ENCODE measurements at places on chromosomes 5 and 9.

DNA sequence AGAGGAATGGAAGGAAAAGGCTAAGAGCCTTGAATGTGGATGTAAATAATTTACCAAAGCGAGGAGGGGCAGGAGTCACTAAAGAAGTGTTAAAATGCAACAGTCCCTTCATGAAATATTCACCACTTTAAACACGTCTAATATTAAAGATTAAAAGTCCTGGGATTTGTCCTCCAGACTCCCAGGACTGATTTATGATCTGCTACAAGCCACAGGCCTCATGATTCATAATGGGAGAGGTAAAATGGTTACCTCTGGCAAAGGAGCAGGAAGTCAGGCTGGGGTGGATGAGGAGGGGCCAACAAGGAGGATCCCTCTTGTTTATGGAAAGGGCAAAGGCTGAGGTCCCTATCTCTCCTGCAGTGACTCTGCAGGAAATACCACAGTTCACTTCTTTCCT lies 292.4 kb downstream of the TRIM32 start:
- no peak for DNase-seq

- DNase-seq: no peak
Measured at GRCh38 chr5:120531215-120531614, 67.1 kb downstream of the PRR16 start.

DNA sequence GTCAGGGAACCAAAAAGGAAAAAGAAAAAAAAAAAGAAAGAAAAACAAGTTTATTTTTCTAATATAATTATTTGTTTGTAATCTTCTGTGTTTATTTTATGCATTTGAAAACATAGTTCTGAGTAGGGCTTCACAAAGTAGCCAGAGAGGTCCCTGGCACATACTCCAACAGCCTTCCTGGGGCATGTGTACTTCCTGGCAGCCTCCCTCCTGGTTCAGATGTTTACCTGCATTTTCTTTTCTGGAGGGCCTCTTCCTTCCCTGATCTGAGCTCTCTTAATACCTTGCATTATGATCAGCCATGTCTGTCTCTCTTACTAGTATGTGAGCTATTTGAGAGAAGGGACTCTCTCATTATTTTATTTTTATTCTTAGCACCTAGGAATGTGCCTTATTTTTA lies 361.8 kb downstream of the KDM4C start:
- no peak for DNase-seq

GRCh38 chr9:21741151-21741550 lies 61.3 kb upstream of the MTAP start:
- DNase-seq: no peak

DNA sequence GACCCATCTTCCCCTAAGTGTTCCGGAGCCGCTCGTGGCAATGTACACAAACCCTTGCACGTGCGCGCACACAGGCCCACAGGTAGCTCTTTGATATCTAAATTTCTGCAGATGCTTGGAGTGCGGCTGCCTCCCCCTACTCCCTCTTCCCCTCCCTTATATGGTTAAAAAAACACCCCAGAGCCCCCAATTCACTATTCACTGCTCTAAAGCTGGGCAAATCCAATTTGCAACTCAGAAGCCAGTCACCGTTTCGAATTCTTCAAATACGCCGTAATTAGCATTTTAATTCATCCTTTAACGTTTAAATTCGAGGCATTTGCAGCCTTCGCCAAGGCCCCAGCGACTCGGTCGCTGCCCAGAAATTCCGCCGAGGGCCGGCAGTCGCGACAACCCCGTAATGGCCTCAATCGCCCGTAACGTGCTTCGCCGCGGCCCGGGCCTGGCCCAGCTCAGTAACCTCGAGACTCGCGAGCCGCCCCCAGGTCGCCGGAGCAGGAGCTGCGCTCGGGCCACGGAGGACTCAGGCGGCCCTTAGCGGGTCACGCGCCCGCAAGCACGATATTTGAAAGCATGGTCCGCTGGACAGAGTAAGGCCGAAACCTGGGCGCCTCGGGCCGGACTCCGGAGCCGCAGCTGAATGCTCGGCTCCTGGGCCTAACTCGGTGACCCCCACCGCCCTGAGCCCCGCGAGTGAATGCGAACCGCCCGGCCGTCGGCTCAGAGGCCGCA lies 1.3 kb downstream of the IRX2 start:
- no peak for DNase-seq

GRCh38 chr5:87278590-87279100 lies 11.0 kb downstream of the RASA1 start:
- DNase-seq: peak; percentile 76

- DNase-seq: peak; percentile 34
Measured at GRCh38 chr5:35651002-35651756, 33.5 kb downstream of the SPEF2 start.

GRCh38 chr9:82418334-82418733 lies 429.8 kb downstream of the SPATA31D1 start:
- no peak for DNase-seq

- peak; percentile 63 for DNase-seq
Measured at GRCh38 chr5:56123531-56124243, 109.4 kb downstream of the ANKRD55 start.

- no peak for DNase-seq
Measured at GRCh38 chr5:76250463-76250862, 152.6 kb upstream of the IQGAP2 start.

GRCh38 chr9:91077624-91078368 lies 276.2 kb downstream of the SYK start:
- no peak for DNase-seq

DNA sequence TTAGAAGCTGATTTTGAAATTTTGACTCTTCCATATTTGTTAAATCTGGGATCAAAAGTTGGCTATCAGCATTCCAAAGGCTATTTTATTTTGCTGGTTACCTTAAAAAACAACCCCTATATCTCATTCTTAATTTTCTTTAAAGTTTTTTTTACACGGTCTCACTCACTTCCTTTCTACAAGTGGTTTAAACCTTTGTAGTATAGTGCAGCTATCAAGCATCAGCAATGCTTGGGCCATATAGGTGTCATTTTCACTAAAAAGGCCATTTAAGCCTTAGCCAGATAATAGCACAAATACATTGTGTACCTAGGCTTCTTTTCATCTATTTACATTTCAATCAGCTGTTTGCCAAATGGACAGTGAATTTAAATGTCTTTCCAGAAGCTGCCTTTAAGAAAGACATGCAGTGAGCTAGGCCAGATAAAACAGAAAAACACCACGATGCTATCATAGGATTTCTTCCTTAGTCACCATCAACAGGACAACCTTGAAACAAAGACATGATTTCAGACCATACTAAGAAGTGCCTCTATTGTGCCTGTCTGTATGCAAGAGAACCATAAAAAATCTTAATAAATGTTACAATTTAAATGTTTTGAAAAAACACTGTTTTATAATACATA lies 104.2 kb downstream of the RAPGEF6 start:
- DNase-seq: no peak

GRCh38 chr9:108475813-108476212 lies 380.0 kb downstream of the ACTL7B start:
- no peak for DNase-seq

- DNase-seq: peak; percentile 32
Measured at GRCh38 chr5:125129151-125129806, 382.8 kb upstream of the ZNF608 start.

- no peak for DNase-seq
Measured at GRCh38 chr5:15501091-15501791, 1.3 kb downstream of the FBXL7 start.

DNA sequence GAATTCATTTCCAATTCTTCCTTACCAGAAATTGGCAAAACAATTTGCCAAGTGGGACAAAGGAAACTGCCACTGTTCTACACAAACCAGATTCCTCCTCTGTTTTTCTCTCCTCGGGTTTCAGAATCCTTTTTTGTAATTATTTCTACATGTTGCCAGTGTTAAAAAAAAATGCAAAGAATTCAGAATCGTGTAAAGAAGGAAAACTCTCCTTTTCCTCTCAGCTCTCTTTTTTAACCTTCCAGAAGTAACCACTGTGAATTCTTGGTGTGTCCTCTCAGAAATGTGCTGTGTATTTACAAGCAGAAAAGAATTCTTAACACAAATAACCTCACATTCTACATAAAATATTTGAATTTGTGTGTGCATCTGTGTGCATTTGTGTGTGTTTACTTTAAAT lies 224.6 kb downstream of the DRD1 start:
- no peak for DNase-seq

GRCh38 chr5:158746979-158747378 lies 352.7 kb downstream of the EBF1 start:
- no peak for DNase-seq

DNA sequence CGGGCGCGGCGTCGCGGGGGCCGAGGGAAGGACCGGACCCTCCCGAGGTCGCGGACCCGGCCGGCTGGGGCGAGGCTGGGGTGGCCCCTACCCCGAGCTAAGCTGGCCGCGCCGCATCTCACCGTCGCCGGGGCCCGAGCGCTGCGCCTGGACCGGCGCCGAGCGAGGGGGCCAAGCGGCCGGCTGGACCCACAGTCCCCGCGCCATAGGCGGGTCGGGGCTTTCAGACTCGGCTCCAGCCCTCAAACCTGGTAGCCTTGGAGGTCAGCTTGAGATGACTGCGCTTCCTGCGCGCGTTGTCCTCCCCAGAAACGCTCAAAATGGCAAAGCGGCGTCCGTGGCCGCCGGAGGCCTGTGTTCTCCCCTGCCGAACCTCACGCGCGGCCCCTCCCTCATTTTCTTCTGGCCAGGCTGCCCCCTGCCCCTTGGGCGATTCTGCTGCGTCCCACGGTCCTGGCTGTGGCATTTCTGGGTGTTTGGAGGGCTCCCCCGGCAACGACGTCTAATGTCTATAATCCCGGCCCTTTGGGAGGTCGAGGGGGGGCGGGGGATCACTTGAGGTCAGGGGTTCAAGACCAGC lies 8.7 kb upstream of the GRIN1 start:
- no peak for DNase-seq

GRCh38 chr5:97094579-97095317 lies 47.7 kb downstream of the LIX1 start:
- peak; percentile 70 for DNase-seq

GRCh38 chr9:95793924-95794828 lies 81.3 kb upstream of the ERCC6L2 start:
- DNase-seq: no peak

DNA sequence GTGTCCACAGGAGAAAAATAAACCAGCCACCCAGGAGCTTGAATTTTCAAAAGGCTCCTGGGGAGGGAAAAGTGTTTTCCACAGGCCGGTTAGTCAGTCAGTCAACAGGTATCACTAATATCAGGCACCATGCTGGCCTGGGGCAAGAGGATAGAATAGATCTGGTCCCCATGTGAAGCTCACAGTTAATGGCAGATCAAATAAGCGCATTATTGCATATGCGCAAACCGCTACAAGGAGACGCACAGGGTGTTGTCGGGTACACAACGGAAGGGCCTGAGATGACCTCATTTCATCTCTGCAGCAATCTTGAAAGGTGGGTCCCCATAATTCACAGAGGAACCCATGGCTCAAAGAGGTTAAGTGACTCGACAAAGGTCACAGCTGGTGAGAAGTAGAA lies 260.7 kb downstream of the CRB2 start:
- no peak for DNase-seq

- DNase-seq: no peak
Measured at GRCh38 chr9:124014211-124014955, 2.8 kb downstream of the LHX2 start.

DNA sequence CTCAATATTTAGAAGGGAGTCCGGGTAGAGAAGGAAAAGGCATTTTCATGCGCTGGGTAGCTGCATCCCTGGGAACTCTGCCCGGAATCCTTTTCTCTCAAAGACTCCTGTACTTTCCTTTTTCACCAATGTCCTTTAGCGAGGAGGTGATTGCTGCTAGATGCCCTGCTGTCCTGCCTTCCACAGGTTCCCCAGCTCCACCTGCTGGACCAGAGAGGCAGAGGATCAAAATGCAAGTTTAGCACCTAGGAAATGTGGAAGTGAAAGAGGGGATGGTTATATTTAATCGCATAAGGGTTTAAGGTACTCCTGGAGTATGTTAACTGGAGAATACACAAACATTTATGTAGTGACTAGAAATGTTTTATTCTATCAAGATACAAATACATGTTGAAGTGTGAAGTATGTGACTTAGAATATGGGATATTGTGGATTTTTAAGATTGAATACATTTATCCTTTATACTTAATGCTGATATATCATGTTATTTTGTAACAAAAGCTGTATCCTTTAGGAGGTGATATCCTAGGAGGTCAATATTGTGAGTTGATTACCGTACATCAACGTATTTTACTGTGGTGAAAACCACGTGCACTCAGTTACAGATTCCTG lies 145.7 kb downstream of the ARHGAP26 start:
- peak; percentile 69 for DNase-seq

- peak; percentile 53 for DNase-seq
Measured at GRCh38 chr5:66363097-66363496, 219.0 kb downstream of the SREK1 start.

GRCh38 chr5:173178369-173178910 lies 34.1 kb downstream of the BNIP1 start:
- no peak for DNase-seq

DNA sequence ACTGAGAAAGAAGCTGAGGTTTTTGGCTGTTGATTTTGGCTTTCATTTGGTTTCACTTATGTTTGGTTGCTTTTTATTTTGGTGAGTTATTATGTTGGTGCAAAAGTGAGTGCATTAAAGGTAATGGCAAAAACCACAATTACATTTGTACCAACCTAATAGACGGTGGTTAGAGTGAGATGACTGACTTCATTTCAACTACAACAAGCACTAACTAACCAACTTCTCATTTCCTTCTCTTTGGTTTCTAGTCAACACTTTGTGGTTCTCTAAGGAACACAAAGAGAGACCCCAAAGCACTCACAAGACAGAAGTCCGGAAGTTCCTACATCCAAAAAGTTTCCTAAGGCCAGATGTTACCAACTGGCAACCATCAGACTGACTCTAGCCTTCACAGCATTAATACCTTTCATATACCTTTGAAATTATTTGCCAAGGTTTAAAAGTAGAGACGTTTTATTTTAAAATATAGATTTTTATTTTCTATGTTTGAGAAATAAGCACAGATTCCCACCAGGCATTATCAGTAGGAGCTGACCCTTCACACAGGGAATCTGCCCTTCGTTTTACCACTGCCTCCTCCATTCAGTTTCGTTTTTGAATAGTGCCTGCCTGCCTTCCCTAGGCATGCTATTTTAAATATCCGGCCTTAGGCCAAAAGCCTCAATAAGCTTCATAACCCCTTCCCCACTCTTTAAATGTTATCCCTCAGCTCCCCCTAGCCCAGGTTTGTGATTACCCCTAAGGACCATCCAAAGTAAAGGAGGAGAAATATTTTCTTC lies 301.1 kb upstream of the PTGER4 start:
- DNase-seq: peak; percentile 98

GRCh38 chr9:112093147-112093869 lies 81.8 kb downstream of the SUSD1 start:
- no peak for DNase-seq

- no peak for DNase-seq
Measured at GRCh38 chr9:70535546-70536323, 121.3 kb upstream of the KLF9 start.

- DNase-seq: peak; percentile 51
Measured at GRCh38 chr5:73314395-73315257, 134.0 kb downstream of the FOXD1 start.
